ENCODE measurements at places on chromosomes 3 and 15.

DNA sequence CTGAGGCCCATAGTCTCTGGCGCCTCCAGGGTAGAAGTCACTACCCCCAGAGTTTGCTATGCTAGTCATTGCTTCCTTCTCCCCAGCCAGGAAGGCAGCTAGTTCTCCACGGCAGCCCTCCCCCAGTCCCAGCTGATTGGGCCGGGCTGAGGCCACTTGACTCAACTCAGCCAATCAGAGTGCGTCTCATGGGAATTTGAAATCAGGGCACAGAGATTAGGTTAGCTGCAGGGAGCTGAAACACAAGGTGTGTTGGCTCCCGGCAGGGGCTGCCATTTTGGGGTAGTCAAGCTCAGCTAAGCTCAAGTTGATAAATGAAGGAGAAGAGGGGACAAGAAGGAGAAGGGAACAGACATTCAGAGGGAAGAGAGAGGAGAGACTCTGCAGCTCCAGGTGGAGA lies 32.8 kb downstream of the LINGO1 start:
- no peak for DNase-seq

GRCh38 chr15:44516436-44516835 lies 20.5 kb upstream of the EIF3J start:
- no peak for DNase-seq

DNA sequence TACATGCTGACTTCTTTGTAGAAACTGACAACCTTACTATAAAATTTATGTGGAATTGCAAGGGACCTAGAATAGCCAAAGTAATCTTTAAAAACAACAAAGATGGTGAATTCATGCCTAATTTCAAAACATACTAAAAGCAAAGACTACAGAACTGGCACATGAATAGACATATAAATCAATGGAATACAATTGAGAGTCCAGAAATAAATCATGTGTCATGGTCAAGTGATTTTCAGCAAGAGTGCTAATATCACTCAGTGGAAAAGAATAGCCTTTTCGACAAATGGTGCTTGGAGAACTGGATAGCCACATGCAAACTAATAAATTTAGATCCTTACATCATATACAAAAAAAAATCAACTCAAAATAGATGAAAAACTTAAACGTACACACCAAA lies 8.7 kb downstream of the IMPG2 start:
- DNase-seq, result no peak

- DNase-seq, result no peak
Measured at GRCh38 chr15:60215225-60215963, 182.4 kb downstream of the ANXA2 start.

DNA sequence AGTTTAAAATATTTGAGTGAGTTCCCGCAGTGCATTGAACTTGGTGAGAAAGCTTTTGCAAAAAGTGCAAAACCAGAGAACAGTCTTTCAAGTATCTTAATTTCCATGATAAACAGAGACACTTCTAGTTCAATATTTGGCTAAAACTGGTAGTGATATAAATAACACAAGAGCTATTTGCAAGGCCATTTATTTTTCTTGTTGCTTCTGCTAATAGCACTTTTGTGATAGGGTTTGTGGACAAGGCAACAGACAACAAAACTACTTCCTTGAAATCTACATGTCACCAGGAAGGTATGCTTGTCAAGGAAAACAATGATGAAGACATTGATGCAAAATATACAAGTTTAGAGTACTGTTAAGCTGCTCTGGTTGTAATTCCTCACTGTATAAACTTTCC lies 1225.1 kb downstream of the OTOL1 start:
- DNase-seq, result no peak

DNA sequence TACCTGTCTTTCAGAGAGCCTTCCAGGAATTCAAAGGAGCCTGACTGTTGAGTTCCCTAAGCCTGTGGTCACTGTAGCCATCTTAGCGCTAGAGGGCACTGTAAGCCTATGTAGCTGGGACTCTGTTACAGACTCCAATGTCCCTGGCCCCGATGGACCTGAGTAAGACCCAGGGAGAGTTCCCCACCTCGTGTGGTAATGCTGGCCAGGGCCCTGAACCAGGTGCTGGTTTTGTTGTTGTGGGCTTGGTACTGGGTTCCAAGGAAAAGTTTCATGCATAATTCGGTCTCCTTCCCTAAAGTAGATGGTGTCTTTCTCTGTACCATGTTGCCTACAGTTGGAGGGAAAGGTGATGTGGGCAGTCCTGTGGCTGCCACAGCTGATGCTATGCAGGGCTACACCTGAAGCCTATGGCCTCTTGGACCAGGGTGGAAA lies 32.4 kb downstream of the CDAN1 start:
- peak; percentile 54 for DNase-seq

GRCh38 chr3:65875393-65876027 lies 163.2 kb downstream of the MAGI1 start:
- DNase-seq, result no peak

GRCh38 chr3:138443091-138443490 lies 8.7 kb downstream of the ESYT3 start:
- DNase-seq, result no peak

DNA sequence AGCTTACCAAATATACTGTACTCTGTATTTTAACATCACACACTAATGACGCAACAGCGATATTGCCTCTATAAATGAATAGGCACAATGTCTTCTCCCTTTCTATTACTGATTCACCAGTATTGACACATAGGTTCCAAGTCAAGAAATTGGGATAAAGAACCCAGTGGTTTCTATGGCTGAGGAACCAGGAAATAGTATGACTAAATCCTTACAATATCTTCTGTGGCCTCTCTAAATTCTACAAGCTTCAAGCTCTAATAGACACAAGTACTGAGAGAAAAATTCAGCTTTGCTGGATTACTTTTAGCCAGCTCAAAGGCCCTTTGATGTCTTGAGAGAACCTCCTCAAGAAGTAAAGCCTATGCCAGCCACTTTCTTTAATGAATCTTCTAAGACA lies 162.5 kb downstream of the DPH6 start:
- no peak for DNase-seq

DNA sequence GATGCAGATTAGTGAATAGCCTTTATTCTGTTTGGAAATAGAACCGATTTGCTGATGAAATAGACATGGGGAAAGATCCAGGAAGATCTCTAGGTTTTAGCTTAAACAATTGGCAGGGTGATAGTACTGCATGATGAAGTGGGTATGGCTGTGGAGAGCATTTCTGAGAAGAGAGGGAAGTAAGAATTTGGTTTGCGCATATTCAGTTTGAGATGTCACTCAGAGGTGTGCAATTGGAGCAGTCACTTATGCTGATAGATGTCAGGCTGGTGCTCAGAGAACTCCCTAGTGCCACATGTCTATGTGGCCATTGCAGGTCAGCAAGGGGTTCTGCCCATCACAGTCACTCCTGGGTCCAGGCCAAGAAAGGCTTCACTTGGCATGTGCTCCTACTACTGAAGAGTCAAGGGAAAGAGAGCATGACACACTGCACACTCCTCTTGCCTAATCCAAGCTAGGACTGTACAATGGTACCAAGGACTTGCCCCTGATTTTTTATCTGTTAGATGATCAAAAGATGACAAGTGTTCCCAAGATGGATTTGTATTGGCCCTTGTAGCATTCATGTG lies 57.2 kb upstream of the ST8SIA2 start:
- DNase-seq, result no peak

- no peak for DNase-seq
Measured at GRCh38 chr3:18559331-18559842, 134.2 kb upstream of the SATB1 start.

- no peak for DNase-seq
Measured at GRCh38 chr3:90005281-90005847, 897.9 kb downstream of the EPHA3 start.

DNA sequence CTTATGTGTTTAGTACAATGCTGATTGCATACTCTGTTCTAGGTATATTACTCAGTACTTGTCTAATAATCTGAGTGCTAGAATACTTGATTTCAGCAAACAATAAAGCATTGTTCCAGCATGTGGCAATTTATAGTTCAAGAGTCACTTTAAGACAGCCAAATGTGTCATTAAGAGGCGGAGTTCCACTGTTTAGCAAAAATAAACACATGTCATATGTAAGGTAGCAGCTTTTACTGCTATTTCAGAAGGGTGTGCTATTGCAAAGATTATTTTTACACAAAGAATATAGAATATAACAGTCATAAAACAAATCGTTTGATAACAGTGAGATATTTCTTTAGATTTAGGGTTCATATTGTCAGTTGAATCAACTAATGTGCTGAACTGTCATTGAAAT lies 358.7 kb downstream of the TUSC7 start:
- no peak for DNase-seq

DNA sequence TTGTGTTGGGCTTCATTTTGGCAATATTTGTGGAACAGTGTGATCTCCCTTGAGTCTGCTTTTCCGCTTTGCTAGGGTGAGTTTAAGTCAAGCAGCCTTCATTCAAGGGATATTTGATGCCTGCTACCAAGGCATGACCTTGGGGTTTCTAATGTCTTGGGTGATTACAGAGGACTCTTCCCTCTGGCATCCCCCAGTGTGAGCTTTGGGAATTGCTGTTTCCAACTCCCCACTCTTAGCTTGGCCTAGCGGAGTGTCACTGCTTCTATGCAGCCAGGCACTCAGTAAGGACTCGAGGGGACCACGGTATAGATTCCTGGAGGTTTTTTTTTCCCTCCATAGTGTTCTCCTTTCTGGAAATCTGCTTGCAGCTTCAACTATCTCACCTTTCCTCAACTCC lies 21.1 kb downstream of the GCNT3 start:
- no peak for DNase-seq

DNA sequence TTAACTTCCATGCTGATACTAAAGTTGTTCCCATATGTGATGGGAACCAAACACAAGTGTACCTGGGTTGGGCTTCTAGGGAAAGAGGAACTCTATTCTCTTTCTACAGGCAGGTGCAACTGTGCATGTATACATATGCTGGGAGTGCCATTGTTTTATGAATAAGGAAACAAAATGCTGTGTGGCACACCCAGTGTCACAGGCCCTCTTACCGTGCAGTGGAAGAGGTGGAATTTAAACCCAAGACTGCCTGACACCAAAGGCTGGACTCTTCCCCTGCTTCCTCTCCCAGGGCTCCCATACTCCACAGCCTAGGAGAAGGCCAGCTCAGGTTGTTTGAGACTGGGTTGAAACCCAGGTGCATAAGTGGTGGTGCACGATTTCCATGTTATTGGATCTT lies 1.9 kb upstream of the FETUB start:
- no peak for DNase-seq

DNA sequence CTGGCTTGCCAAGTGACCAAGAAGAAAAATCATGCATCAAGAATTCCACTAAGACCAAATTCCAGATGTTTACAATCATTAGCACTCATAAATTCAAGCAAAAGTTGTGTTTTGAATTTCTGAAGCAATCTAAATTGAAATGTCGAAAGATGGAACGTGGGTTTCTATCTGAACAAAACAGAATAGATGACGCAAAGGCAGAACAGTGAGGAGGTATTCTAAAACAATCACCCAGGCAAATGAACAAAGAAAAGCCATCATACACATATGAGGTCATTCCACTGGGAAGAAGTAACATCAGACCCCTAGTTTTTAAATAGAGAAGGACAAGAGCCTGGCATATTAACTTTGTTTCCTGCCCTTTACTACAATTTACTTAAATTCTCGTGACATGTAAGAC lies 58.0 kb downstream of the MCF2L2 start:
- DNase-seq, result no peak

DNA sequence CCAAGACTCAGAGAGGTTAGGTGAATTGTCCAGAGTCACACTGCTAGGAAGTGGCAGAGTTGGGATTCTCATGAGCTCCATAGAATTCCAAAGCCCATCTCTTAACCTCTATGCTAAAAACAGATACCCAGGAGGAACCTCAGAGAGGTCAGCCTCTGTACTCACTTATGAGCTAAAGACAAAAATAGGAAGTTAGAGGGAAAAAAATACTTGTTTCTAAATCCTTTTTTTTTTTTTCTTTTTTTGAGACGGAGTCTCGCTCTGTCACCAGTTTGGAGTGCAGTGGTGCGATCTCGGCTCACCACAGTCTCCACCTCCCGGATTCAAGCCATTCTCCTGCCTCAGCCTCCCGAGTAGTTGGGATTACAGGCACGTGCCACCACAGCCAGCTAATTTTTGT lies 31.4 kb downstream of the FSD2 start:
- no peak for DNase-seq
